Kasumi-1 (cell line): ENCODE measurements at places on chromosomes 2 and 18.

GRCh38 chr2:11333427-11334183 lies 10.8 kb downstream of the ROCK2 start:
- no peak for DNase-seq

GRCh38 chr18:37482433-37482832 lies 83.2 kb downstream of the CELF4 start:
- DNase-seq = no peak

- DNase-seq = no peak
Observed at GRCh38 chr2:24107-24506, 22.2 kb downstream of the FAM110C start.

DNA sequence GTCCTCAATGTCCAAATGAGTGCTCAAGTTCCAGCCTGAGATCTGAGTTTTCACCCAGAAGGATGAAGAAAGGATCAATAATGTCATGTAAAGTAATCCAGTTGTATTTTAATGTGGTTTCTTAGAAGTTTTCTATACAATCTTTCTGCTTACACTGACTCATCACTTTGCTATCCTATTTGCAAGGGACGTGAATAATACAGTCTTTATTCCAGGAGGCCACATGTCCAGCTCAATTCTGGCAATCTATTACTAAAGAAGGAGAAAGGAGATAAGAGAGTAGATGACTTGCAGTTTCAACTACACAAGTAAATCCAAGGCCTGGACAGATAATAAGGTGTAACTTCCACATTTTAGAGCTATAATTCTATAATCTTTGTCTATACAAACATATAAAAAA lies 601.1 kb upstream of the SETBP1 start:
- DNase-seq = no peak

GRCh38 chr2:219664944-219665343 lies 37.5 kb downstream of the SLC4A3 start:
- DNase-seq = no peak

- DNase-seq = no peak
Observed at GRCh38 chr2:46393865-46394264, 85.5 kb upstream of the TMEM247 start.

- DNase-seq = no peak
Observed at GRCh38 chr18:7336623-7337022, 105.7 kb downstream of the LRRC30 start.

DNA sequence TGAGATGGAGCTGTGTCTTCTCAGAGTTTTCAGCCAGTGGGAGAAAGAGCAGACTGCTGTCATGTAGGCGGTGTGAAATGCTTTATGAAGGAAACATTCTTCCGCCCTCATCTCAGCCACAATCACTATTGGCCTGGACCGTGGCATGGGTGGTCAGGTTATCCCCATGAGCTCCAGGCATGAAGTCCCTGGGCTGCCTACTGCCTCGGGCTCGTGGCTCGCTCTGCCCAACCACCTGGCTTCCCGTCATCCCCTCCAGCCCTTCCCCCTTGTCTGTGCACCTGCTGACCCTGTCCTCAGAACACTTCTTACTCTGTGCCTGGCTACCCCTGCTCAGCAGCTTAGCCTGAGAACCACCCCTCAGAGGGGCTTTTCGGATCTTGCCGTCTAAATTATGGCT lies 15.5 kb downstream of the COLEC11 start:
- DNase-seq = no peak

DNA sequence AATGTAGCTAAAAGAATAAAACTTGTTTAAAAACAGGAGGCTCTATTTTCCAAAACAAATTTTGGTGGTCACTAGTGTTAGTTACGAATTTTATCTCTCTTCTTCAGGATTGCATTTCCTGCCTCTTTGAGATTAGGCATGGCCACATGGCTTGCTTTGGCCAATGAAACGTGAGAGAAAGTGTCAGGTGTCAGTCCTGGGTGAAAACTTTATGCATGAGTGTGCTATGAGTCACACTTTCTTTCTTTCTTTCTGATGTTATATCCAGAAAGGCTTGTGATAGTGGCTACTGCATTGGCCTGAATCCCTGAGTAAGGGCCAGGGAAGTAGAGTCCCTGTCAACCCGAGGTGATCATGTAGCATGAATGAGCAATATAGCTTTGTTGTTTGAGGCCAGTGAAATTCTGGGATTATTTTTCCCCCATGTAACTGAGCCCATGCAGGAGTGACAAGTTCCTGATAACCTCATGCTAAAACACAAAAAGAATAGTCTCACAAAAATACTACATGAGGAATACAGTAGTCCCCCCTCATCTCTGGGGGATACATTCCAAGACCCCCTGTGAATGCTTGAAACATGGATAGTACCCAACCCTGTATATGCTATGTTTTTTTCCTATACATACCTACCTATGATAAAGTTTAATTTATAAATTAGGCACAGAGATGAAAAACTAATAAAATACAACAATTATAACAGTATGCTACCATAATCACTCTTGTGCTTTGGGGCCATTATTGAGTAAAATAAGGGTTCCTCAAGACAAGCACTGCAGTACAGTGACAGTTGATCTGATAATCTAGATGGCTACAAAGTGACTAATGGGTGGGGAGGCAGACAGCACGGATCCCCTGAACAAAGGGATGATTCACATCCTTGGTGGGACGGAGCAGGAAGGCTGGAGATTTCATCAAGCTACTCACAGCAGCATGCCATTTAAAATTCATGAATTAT lies 109.5 kb downstream of the CDC42EP3 start:
- peak; percentile 55 for DNase-seq

DNA sequence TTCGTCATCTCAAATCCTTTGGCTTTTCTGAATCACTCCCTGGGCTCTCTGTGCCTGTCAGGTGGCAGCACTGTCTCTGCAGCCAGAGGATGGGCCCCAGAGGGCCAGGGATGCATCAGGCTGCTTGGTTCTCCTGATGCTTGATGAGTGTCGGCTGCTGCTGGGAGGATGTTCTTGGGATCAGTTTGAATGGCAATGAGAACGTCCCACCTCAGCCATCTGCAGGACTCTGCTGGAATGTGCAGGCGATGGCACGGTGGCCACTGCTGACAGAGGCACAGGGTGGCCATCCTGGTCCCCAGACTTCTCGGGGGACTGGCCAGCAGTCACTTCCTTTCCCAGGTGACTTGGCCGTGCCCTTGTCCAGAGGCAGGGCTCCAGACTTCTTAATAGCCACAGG lies 146.0 kb downstream of the FAM210A start:
- no peak for DNase-seq

DNA sequence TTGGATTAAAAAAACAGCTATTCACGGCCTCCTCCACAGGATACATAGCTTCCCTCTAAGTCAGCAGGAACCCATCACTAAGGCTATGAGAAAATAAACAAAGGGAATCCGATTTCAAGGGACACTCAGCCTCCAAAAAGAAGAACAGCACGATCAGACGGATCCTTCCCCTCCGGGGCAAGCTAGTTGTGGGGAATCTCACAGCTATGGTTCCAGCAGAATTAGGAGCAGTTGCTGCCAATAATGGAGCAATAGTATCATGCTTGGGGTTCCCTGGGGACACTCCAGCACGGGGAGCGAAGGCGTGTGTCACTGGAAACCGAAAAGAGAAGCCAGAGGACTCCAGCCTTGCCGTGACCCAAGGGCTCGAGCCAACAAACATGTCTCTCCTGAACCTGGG lies 163.1 kb downstream of the TTC32 start:
- DNase-seq = no peak

GRCh38 chr2:136116813-136117390 lies 1.0 kb downstream of the CXCR4 start:
- DNase-seq = no peak

DNA sequence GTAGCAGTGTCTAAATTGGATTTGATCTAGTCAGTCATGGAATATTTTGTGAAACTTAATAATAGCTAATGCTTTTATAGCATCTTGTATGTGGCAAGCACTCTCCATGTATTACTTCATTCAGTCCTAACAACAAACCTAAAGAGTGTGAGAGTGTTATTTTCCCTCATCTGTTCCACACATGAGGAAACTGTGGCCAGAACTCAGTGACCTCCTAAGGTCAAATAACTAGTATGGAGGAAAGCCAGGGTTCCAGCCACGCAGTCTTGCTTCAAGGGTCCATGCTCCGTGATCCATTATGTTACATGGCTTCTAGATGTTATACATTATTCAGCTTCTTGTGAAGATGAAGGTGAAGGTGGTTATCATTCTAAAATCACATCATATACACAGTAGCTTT lies 45.5 kb downstream of the TWSG1 start:
- no peak for DNase-seq

DNA sequence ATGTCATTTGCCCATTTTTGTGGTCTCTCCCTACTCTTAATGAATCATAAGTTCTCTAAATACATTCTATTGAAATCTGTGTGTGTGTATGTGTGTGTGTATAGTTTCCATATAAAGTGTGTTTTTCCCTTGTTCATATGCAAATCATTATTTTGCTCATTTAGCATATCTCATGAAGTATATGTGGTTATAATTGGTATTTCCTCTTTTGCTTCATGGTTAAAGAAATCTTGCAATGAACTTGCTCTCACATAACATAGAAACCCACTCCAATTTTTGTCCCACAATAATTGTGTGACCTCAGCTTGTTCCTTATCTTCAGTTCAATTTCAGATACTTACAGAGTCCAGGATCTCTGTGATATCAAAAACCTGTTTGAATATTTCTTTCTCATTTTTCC lies 1.2 kb downstream of the CPO start:
- no peak for DNase-seq

GRCh38 chr2:240757086-240757614 lies 62.9 kb downstream of the KIF1A start:
- no peak for DNase-seq

DNA sequence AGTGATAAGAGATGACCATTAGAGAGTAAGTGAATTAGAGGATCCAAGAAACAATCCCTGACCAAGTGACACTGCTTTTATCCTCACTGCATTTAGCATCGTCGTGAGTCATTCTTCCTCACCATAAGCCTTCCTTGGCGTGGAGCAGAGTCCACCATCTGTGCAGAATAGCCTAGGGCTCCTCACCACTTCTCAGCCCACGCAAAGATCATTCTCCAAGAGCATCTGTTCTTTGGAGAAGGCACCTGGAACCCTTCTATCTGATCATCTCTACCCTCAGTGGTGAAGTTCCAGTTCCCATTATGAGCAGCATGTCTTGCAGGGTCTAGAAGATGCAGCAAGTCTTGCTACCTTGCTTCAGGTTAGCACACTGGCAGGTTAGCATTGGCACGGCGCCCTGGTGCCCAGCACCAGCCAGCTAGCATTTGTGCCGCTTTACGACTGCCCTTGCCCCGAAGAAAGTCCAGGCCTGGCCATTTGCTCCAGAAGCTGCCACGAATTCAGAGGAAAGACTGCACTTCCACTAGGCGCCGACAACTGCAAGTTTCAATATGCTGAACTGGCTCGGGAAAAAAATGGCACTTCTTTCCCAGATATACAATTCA lies 225.8 kb downstream of the TTC32 start:
- DNase-seq = no peak

DNA sequence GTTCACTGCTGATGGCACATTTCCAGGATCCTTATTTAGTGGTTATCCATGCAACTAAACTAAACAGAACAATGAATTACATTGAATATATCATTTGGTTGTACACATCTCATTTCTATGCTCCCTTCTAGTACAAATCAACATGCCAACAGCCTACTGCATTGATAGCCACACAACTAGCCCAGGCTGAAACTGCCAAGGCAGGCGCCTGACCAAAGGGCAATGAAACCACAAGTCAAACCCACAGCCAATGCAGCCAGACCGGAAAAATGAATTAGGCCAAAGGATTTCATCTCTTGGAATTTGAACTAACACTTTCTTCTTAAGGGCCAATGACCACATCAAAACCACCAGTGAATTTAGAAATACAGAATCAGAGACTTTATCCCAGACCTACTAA lies 196.4 kb downstream of the NOL4 start:
- DNase-seq = no peak

- peak; percentile 6 for DNase-seq
Observed at GRCh38 chr2:216215658-216216390, 106.7 kb downstream of the XRCC5 start.

DNA sequence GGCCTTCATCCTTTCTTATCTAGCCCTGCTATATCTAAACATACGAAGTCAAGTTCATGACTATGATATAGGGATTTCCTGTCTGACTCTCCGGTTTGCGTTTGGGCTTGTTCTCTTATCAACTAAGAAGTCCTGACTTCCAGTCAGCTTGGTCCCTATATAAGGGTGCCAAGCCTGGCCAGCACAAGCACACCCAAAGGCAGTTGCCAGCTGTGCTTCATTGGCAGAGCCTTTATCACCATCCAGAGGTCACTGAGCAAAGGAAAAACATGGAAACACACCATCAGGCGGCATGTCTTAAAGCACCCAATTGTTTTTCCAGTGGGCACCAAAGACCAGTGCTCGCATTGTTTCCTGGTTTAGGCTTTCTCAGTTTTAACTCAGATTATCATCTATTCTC lies 72.7 kb downstream of the FEZ2 start:
- no peak for DNase-seq

DNA sequence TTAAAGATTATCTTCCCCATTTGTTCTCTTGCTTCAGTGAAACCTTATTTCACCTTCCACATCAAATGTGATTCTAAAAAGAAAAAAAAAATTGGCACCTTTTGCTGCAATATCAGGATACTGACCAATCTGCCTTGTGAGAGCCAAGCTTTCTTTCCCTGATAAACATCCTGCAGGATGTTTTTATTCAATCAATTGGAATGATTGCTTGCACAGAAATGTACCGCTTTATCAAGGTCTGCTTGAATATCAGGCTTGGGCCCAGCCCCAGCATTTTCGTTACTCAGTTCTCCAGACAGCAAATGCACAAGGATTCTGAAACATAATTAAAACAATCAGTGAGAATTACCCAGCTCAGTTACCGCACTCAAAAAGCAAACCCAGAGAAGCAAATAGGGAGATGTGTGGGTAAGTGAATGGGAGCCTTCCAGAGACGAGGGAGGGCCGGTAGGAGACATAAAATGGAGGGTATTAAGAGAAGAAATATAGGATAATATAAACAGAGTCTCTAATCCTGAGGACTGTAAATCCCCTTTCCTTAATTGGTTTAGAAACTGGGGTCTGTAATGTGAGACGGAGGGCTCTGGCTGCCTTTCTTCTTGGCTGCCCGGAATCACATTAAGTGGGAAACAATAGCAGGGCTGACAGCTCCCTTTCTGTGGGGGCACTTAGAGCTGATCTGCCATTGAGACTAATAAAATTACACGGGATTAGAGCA lies 291.8 kb downstream of the ICOS start:
- no peak for DNase-seq

- DNase-seq = no peak
Observed at GRCh38 chr2:147499785-147500184, 345.0 kb upstream of the ACVR2A start.

GRCh38 chr2:236857781-236858180 lies 227.9 kb upstream of the COPS8 start:
- no peak for DNase-seq

DNA sequence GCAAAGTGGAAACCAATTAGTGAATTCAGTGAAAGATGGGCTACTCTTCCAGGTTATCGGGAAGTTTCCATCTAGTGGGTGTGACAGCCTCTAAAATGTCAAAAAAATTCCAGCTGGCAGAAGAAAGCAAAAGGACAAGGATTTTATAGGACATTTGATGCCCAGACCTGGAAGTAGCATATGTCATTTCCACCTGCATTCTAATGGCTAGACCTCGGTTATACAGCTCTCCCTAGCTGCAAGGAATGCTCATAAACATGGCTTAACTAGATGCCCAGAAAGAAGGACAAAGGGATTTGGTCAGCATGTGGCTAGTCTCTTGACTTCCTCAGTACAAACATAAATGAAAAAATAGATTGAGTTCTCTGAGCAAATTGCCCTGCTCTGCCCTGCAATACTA lies 215.4 kb downstream of the NYAP2 start:
- no peak for DNase-seq
